ENCODE measurements at places on chromosomes 1 and 21.

DNA sequence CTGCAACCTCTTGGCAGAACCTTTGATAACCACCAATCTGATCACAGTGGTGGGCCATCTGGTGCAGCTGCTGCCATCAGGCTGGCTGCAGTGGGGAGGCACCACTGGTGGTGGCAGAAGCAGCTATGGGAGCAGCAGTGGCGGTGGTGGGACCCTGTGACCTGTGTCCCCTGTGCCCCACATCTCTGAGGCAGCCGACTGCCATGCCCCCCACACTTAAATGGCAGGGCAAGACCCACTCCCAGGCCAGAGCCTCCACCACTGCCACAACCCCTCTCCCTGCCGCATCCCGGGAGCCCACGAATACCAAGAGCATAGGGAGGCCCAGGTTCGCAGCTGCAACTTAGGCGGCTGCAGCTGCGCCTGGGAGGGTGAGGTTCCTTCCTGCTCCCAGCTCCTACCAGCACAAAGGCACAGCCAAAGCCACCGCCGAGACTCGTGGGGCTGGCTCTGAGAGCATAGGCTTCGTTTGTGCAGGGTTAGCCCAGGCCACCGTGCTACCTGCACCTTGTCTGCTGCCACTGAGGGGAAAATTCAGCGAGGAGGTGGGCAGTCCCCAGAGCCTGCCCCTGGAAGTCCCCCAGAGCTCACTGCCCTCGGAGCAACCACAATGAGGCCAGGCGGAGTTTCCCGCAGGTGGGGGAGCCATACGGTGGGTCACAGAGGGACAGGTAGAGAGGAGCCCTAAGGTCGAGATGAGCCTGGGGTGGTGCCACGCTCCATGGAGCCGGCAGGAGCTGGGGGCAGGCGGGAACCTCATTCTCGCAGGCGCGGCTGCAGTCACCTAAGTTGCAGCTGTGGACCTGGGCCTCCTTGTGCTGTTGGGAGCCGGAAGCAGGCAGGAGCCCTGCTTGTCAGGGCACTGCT lies 518.7 kb downstream of the RWDD3 start:
- no peak for DNase-seq

GRCh38 chr1:208967334-208967733 lies 616.2 kb upstream of the CAMK1G start:
- DNase-seq = no peak

DNA sequence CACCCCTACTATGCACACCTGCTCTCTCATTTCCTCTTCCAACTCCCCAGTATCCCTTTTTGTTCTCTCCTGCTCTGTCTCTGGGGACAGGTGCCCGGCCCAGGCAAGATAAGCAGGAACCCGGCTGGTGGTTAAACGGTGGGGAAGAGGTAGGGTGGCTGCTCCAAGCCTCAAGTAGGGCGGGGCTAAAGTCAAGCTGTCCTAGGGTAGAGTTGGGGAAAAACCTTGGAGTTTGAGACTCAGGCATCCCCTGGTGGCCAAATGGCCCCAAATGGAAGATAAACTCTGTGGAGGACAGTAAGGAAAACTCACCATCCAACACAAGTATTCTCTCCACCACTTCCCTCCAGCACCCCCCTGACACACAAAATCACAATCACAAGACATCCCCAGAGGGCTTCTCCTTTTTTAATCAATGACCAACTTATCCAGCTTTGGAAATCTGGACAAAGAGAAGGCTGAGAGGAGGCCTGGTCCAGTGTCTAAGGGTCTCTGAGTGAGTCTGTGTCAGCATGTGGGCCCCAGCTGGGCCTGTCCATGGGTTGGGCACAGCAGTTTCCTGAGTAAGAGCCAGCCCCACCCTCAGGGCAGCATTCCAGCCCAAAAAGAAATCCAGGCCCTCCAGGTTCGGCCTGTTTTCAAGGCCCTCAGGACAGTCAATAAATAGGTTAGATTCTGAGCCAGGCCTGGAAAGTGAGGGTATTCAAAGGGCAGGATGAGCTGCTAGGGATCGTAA lies 9.8 kb downstream of the POMGNT1 start:
- peak; percentile 30 for DNase-seq

DNA sequence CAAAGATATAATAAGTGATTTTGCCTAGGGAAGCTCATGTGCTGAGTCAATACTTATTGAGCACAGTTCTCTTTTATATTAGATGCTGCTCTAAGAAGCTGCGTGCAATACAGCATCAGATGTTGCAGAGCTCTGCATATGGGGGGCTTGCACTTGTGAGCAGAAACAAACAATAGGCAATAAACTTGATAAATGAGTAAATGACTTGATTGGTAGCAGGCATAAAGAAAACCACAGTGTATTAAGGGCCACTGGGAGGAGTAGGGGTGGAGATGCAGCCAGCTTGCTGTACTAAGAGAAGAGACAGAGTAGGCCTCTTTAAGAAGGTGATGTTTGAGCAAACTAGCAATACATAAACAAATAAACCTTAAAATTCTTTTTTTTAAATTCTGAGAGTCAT lies 598.5 kb upstream of the ADAMTS5 start:
- DNase-seq = no peak

DNA sequence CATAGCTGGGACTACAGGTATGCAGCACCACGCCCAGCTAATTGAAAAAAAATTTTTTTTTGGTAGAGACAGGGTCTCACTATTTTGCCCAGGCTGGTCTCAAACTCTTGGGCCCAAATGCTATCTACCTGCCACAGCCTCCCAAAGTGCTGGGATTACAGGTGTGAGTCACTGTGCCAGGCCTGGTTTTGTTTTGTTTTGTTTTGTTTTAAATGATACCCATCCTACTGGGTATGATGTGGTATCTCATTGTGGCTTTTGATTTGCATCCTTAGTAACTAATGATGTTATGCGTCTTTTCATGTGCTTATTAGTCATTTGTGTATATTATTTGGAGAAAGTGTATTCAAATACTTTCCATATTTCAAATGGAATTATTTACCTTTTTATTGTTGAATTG lies 142.3 kb downstream of the VPS13D start:
- no peak for DNase-seq

Measured in posterior cingulate gyrus (tissue), 11 donors.